ENCODE measurements at places on chromosomes 12 and 14.

GRCh38 chr12:11731042-11731357 is 81.5 kb downstream of the ETV6 start:
- DNase-seq, result no peak

DNA sequence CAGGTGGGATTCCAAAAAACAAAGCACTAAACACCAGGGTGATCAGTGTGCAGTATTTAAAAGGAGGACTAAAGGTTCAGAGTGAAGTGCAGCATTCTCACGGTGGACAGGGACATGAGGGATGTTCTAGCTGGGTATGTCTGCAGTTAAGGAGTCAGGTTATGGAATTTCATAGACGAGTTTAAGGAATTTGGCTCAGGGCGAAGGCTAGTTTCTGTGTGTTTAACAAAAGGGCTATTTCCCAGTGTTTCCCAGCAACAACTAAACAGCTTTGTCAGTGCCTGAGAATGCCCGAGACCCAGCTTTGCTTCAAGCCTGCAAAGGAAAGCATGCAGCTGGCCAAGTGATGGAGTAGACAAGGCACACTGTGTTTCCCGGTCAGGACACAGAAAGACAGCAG is 7.0 kb downstream of the KRT1 start:
- DNase-seq, result no peak

DNA sequence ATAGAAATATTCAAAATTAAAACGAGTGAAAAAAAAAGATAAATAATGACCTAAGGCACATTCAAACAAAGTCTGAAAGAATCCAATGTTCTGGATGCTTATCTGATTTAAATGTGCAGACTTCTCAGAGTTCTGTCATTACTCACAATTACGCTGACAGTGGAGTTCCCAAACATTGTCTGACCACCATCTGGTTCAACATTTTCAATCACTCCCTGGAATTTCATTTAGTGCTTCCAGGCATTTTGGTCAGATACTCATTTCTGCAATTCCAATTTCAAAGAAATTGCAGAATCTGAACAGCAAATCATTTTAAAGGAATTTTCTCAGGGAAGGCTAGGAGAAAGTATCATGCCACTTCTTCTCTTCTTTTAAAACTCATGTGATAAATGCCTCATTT is 398.2 kb upstream of the PDE3A start:
- DNase-seq, result no peak

GRCh38 chr14:52961060-52961639 is 10.3 kb upstream of the FERMT2 start:
- peak; percentile 14 for DNase-seq

DNA sequence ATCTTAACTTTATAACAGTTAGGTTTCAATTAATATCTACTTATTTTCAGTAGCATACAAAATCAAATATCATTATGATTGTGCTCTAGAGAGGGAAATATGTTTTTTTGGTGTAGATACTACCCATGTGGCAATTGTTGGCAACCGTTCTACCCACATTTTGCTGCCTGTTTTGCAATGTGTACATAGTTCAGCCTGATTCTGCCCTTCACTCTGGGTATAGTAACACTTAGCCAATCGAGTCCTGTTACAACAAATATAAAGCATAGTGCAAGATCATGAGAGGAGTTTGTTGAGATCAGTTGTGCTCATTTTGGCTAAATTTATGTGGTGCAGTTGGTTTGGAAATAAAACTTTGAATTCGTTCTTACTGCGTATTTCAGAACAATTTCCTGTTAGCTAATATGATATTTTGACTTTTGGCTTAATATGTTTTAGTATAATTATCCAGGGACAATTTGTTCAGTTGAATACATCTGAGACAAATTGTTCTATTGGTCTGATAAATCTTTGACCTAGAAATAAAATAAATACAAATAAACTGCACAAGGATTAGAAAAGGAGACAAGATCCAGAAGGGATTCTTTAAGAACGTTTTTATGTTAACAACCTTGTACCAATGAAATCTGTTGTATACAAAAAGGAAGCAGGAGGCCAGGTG is 76.9 kb downstream of the ATF7IP start:
- no peak for DNase-seq

GRCh38 chr14:92553438-92553837 is 39.9 kb downstream of the RIN3 start:
- no peak for DNase-seq

DNA sequence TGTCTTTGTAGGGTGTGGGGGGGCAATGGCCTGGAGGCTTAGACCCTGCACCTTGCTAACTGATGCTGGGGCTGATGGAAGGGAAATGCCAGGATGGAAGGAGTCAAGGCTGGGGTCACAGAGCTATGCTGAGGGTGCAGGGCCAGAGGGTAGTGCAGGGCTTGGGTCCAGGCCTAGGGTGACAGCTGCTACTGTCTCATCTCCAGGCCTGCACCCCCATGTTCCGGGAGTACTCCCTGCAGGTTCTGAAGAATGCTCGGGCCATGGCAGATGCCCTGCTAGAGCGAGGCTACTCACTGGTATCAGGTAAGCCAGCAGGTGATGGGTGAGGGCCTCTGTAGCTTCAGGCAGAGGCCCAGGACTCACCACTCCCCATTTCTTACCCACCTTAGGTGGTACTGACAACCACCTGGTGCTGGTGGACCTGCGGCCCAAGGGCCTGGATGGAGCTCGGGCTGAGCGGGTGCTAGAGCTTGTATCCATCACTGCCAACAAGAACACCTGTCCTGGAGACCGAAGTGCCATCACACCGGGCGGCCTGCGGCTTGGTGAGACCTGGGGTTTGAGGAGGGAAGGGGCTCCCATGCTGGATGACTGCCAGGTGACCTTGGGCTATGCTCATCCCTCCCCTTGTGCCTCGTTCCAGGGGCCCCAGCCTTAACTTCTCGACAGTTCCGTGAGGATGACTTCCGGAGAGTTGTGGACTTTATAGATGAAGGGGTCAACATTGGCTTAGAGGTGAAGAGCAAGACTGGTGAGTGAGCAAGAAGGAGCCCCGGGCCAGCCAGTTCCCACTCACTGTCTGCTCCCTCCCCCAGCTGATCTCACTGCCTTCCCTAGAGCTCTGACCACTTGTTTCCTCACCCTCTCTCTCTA is 4.1 kb downstream of the SHMT2 start:
- DNase-seq, result no peak

GRCh38 chr14:95255013-95255412 is 64.7 kb downstream of the CLMN start:
- DNase-seq, result peak; percentile 25

DNA sequence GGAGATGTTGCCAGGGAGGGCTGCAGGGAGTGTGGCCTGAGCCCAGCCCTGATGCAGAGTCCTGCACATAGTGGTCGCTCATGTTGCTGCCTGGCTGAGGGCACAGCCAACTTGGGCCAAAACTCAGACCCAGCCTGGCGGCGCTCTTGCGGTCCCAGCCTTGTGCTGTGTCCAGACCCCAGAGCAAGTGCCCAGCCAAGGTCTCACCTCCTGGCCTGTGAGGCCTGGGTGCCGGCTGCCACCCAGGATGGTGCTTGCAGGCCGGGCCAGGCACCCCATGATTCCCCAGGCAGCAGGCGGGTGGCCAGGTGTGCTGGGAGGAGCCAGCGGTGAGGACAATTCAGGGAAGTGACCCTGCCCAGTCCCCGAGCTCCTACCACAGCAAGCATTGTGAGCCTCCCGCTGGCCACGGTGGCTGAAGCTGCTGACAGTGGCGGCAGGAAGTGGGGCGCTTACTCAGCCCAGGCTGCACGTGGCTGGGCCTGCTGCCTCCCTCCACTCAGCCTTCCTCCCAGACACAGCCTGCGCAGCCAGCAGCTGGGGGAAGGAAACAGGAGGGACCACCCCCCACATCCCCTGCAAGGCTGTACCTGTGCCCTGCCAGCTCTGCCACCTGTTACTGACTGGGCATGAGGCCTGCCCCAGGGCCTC is 17.7 kb upstream of the PGF start:
- peak; percentile 24 for DNase-seq

GRCh38 chr14:38128640-38129039 is 79.1 kb upstream of the SSTR1 start:
- no peak for DNase-seq

- DNase-seq, result no peak
These were observed 6.3 kb downstream of the MIS18BP1 start for GRCh38 chr14:45246691-45247090.

All from COR-L47 (cell line).